HFFc6 (cell line): ENCODE measurements at places on chromosomes 5 and 9.

DNA sequence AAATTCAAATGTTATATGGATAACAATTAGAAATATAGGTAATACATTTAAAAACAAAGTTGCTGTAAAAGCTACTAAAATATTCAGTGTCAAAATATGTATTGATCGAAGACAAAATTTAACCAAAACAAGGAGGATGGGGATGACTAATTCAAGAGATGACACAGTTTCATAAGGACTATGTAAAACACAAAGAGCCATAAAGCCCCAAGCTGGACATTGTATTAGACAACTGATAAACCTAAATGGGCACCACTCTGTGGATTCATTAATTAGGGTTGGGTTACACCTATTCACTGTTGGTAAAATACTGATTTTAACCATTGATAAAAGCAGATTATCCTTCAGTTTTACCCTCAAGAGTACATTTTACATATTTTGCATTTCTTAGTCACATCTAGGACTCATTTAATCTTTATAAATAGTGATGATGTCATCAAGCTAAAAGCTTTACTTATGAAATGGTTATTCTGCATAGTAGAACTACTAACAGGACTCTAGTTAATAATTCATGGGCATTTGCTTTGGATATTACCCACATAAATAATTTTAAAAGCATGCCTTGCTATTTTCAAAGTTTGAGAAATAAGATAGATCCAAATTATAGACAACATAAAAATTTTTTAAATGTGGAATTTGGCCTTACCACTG lies 13.7 kb downstream of the TUT7 start:
- H3K27me3 ChIP-seq, result no peaks in the 10 kb centered on the region
- H3K36me3 ChIP-seq, result peaks cover 58% of the 10 kb centered on the region
- peaks cover 42% of the 10 kb centered on the region for H3K4me1 ChIP-seq
- H3K27ac ChIP-seq, result peak overlapping the region; percentile 47; the same call in 1 of the 2 replicates
- no peak overlapping the region for H3K4me3 ChIP-seq

DNA sequence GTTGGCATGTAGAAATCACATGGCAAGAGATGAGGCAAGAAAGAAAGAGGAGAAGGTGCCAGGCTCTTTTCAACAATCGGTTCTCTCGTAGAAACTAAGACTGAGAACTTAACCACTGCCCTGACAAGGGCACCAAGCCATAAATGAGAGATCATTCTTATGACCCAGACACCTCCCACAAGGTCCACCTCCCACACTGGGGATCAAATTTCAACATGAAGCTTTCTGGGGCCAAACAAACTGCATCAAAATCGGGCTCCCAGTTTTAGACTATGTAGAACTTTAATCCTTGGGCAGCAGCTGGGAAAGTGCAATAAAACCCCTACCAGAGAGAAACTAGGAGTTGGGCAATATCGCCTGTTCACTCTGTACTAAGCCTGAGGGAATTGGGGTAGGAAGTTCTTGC lies 150.2 kb upstream of the CCDC152 start:
- no peak for DNase-seq
- H3K27ac ChIP-seq, result no peak overlapping the region
- no peak overlapping the region for H3K4me3 ChIP-seq
- no peaks in the 10 kb centered on the region for H3K27me3 ChIP-seq
- H3K36me3 ChIP-seq, result no peaks in the 10 kb centered on the region

DNA sequence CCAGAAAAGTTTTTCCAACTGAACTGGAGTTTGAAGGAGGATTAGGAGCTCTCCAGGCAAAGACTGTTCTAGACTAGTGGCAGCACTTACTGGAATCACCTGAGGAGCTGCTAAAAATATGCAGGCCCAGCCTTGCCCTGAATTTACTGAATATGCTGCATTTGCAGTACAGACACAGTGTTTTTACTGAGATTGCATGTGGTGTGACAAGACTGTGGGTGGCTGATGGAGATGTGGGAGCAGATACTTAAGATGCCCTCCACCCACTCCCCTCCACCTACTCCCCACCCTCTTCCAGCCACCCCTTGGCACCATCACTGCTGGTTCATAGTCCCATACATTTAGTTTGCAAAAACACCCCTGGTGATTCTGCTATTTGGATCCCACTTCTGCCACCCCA lies 64.1 kb upstream of the HRH2 start:
- no peaks in the 10 kb centered on the region for H3K36me3 ChIP-seq
- H3K27ac ChIP-seq, result no peak overlapping the region
- H3K4me1 ChIP-seq, result peaks cover 8% of the 10 kb centered on the region; the same call in 1 of the 2 replicates

DNA sequence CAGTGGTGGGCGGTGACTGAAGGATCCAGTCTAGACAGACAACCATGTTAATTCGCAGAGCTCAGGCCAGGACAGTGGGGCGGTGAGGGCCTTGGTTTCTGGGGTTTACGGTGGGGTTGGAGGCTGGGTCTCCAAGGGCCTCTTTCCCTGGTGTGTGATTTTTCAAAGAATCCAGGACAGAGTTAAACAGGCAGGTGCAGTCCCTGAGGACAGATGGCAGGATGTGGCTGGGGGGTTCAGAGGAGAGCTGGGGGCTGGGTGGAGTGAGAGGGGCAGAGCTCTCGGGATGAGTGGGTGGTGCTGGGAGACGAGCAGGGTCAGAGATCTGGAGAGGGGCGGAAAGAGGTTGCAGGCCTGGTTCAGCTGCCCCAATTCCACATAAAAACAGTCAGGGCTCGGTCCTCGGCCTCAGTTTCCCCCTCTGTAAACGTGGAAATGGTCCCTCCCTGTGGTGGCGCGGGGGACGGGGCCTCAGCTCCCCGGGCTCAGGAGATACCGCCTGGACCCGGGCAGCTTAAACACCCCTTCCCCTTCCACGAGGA lies 145.9 kb downstream of the GAPVD1 start:
- H3K4me3 ChIP-seq, result peak overlapping the region; percentile 70
- H3K27me3 ChIP-seq, result peaks cover 2% of the 10 kb centered on the region; the same call in 1 of the 2 replicates
- DNase-seq, result no peak
- peaks cover 8% of the 10 kb centered on the region; the same call in 1 of the 2 replicates for H3K36me3 ChIP-seq
- peaks cover 30% of the 10 kb centered on the region for H3K4me1 ChIP-seq
- H3K27ac ChIP-seq, result peak overlapping the region; percentile 18; the same call in 1 of the 2 replicates

- peak overlapping the region; percentile 81 for H3K27ac ChIP-seq
- peaks cover 42% of the 10 kb centered on the region for H3K4me1 ChIP-seq
- DNase-seq, result peak; percentile 50
- peak overlapping the region; percentile 82 for H3K4me3 ChIP-seq
- peaks cover 8% of the 10 kb centered on the region for H3K36me3 ChIP-seq
- H3K27me3 ChIP-seq, result no peaks in the 10 kb centered on the region
Measured at GRCh38 chr9:135468854-135469521, 10.6 kb upstream of the PPP1R26 start.
